Renal cortical epithelial cell (primary cell): ENCODE measurements at places on chromosomes 4 and X.

DNA sequence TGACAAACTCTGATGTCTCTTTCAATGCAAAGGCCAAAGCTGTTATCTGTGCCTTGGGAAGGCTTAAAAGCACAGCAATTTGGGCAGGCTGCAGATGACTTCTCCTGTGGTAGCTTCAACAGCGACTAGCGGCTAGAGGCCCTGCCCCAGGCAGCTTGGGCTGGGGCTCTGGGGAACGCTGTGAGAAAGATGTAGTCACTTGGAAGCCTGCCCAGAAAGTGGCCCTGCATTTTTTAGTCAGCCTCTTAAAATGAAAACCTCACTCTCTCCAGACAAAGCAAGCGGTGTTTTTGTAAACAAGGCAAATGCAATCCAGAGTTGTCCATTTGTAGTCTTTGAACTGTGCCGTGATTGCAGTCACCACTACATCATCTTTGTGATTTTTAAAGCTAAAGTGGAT is 27.5 kb downstream of the PCYT1B start:
- peak; percentile 41 for DNase-seq

- no peak for DNase-seq
These were observed 175.6 kb upstream of the RBPJ start for GRCh38 chr4:26145212-26145611.

DNA sequence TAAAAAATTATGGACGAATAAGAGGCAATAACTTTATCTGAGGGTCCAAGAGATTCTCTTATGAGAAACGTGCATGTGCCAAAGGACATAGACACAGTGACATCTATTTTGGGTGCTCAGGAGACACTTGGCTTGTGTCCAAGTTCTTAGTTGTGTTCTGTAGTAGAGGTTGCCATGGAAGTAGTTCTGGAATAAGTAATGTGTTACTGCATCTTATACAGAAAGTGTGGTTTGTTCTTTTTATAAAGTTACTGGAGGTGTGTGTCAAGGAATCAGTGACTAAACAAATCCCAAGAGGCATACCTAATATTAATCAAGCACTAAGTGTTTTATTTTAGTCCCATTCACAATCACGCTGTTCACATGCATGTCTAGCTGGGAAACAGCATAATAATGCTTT is 305.7 kb downstream of the ARHGAP24 start:
- peak; percentile 95 for DNase-seq

DNA sequence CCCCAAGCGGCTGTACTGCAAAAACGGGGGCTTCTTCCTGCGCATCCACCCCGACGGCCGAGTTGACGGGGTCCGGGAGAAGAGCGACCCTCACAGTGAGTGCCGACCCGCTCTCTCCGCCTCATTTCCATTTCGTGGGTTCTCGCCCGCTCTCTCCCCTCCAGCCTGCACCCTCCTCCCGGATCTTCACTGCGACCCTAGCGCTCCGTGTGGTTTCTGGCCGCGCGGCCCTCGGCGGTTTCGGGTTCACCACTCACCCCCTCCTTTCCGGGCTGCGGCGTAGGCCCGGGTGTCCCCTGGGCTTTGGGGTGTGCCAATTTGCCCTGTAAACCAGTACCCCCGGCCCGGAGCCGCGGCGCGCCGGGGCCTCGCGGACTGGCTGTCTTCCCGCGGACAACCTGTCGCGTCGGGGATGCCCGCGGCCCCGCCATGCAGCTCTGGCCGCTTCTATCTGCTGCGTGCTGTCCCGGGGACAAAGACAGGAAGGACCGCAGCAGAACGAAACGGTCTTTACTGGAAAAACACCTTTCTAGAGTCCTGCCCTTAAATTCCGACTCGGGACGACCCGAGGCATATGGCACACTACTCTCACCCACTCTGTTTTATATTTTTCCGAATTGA is 737 bp downstream of the FGF2 start:
- no peak for DNase-seq

GRCh38 chr4:30840571-30840970 is 120.4 kb downstream of the PCDH7 start:
- DNase-seq, result no peak

GRCh38 chr4:152385551-152385950 is 150.3 kb downstream of the FBXW7 start:
- DNase-seq, result peak; percentile 16

GRCh38 chr4:25030277-25031076 is at the start of gene LGI2:
LGI2 (minus strand) TSS chr4:25030946; CDS start chr4:25030693, 253 bp downstream.
- DNase-seq, result no peak

DNA sequence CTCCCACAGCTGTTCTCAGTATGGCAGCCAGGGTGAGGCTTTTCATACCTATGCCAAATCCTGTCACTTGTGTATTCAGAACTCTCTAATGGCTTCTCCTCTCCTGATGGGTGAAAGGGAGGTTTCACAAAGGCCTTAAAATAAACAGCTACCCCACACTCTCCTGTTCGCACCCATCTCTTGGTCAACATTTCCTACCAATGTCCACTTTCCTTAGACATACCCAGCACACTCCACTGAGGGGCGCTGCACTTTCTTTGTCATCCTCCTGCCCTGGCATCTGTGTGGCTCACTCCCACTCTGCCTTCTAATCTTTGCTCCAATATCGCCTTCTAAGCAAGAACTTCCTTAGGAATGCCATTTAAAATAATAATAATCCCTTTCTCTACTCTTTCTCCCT is 313.3 kb downstream of the PPP3CA start:
- DNase-seq, result no peak

- no peak for DNase-seq
These were observed 20.8 kb upstream of the AP1AR start for GRCh38 chr4:112210777-112211176.
